SIG-M5 (cell line): ENCODE measurements at places on chromosomes 1 and 21.

GRCh38 chr1:234990874-234991801 lies 137.5 kb downstream of the TOMM20 start:
- DNase-seq = no peak

GRCh38 chr1:112501810-112502641 lies 6.7 kb upstream of the WNT2B start:
- DNase-seq = no peak

- no peak for DNase-seq
These were observed 7.8 kb upstream of the RIPK4 start for GRCh38 chr21:41774467-41775148.

GRCh38 chr1:60923389-60924087 lies 158.8 kb upstream of the NFIA start:
- no peak for DNase-seq

DNA sequence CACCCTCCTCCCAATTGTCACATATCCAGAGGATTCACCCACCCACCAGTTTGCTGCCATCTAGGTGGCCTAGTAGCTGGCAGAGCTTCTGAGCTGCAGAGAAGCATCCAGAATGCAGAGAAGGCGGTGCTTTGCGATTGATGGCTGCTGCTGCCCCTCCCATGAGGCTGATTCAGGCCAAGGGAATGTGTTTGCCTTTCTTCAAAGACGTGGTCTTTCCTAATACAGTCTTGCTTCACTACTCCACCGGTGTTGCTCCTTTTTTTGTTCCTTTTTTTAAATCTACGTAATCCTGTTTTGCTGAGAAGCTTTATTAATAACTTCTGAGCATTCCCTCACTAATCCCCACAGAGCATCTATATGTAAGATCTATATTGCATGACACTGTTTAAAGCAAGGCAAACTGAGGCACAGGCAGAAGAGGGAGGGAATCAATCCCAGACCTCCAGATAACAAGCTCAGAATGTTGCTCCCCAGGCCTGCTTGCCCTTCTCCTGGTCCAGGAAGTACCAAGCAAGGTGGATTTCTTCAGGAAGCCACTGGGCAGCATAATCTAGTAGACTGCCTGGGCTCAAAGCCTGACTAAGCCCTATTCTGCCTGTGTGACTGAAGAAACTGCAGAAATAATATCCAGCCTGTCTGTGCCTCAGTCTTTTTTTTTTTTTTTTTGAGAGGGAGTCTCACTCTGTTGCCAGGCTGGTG lies 275.5 kb upstream of the FMN2 start:
- DNase-seq = peak; percentile 38

GRCh38 chr1:239308701-239309333 lies 77.6 kb upstream of the CHRM3 start:
- DNase-seq = peak; percentile 3

- DNase-seq = no peak
These were observed 15.6 kb downstream of the CFAP410 start for GRCh38 chr21:44323591-44323990.

DNA sequence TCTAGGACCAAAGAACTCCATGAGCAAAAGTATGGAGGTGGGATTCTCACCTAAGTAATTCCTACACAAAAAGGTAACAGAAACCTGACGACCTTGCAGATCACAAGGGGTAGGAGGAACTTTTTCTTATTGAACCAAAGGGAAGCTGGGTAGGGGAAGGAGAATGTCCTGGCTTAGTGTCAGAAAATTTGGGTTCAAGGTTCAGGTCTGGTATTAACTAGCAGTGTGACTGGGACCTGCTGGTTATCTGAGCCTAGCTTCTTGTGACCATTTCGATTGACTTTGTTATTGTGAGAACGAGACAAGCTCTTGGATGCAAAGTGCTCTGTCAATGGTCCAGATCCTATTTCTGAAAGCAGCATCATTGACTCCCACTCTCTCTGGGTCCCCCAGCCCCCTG lies 5.0 kb upstream of the SNX27 start:
- DNase-seq = no peak

DNA sequence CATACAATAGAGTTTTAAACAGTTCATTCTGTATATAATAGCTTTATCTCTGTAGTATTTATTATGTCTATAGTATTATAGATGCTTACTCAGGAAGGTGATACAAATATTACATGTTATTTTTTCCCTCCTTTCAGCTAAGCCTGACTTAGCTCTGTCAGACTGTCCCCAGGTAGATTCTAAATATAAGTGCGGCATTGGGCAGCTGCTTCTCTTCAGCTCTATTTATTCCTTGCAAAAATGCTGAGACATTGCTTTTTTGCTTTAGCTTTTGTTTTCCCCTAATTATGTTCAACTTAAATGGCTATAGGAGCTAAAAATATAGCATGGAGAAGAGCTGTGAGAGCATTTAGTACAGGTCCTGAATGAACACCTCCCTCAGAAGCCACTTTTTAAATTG lies 203.2 kb upstream of the BEND5 start:
- DNase-seq = no peak

DNA sequence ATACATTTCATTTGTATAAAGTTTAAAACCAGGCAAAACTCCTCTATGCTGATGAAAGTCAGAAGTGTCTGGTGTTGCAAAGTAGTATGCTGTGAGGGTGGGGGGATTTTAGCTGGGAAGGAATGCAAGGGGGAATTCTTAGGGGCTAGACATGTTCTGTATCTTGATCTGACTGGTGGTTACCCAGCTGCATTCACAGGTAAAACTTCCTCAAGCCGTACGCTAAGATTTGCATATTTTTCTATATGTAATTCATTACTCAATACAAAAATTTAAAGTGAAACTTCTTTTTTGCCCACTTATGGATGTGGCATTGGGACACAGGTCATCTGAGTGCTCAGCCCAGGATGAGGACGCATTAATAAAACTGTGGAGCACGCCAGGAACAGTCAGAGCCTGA lies 323.3 kb downstream of the PAPPA2 start:
- no peak for DNase-seq

- DNase-seq = no peak
These were observed 91.5 kb downstream of the IER5 start for GRCh38 chr1:181179987-181180365.

DNA sequence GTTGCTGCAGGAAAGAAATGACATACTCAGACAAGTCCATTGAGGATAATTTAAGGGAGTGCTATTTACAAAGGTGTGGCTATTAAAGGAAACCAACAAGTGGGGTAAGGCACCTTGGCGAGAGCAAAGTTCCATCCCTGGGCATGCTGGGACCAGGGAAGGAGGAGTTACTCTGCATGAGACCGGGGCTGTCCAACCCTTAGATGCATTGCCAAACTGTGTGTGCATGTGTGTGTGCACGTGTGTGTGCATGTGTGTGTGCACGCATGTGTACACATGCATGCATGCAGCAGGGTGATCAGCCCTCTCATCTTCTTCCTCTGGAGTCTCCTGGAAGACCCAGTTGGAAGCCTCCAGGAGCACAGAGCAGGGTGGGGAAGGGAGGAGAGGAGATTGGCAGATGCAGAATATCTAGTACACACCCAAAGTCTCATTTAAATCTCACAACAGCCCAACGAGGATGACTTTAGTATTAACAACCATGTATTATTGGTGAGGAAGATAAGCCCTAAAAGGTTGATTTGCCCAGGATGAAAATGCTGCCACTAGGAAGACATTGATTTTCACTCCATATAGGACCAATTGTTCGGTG lies 72.2 kb upstream of the CD34 start:
- no peak for DNase-seq

- DNase-seq = no peak
These were observed 1789.9 kb downstream of the MRPL39 start for GRCh38 chr21:23817337-23817736.

- no peak for DNase-seq
These were observed 13.9 kb downstream of the CACHD1 start for GRCh38 chr1:64483731-64484414.

- no peak for DNase-seq
These were observed 166.3 kb upstream of the USP24 start for GRCh38 chr1:55381491-55381890.

DNA sequence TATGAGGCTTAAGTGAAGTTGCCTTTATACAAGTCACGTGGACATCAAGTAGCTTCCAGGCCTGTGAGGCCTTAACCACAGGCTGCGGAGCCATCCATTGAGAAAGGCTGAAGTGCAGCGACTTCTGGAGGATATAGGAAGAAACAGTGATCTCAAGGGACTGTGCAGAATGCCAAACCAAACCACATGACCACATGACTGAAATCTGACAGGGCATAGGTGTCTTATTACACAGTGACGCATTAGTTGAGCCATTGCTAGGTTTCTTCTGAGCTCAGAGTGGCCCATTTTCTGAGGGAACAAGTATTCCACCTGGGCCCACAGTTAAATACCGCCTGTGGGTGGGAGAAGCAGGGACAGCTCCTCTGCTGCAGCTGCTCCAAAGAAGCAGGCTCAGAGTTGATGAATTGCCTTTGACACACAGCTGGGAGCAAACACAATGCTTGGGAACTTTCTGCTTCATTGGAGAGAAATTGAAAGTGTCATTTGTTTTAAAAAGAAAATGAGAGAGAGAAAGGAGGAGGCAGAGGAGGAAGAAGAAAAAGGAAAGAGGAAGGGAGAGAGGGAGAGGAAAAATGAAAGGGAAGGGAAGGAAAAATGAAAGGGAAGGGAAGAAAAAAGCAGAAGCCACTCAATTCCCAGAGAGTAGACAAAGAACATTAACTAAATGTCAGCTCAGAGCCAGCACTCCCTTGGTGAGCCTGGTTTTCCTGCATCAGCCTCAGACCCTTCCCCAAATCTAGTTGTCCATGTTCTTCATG lies 94.4 kb downstream of the COLGALT2 start:
- peak; percentile 17 for DNase-seq

GRCh38 chr1:163673759-163674151 lies 352.0 kb downstream of the NUF2 start:
- no peak for DNase-seq

DNA sequence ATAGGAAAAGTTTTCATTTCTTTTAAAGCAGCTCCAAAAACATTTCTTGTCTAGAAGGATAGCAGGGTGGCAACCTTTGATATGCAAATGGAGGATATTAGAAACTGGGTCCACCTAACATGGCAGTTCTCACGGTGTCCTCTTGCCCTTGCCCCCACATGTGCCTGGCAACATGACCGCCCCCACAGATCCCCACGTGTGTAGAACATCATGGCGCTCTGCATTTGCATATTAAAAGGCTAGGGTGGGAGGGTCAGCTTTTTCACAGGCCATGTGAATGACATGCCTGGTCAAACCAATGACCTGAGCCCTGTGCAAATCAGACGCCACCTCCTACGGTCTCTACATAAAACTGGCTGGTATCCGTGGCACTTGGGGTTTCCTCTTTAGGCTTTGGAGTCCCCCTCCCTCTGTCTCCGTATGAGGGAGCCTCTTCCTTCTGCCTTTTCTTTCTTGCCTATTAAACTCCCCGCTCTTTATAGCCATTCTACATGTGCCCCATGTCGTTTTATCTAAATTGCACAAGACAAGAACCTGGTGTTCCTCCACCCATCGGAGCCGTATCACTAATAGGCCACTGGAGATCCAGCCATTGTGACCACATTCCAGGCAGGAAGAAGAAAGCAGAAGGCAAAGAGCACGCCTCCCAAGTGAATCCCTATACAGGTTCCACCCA lies 71.3 kb downstream of the WDR4 start:
- DNase-seq = no peak

GRCh38 chr1:57319165-57319564 lies 104.7 kb downstream of the DAB1 start:
- no peak for DNase-seq

DNA sequence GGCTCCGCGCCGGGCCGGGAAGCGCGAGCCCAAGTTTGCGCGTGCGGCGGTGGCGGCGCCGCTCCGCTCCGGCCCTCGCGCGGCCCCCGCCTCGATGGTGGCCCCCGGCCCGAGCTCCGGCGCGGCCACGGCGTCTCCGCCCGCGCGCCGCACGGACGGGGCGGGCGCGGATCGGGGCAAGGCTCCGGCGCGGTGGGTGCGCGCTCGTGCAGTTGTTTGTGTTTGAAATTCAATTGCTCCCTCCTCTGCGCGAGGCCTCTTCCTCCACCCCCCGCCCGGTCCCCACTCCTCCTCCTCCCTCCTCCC lies at the start of gene HDGF:
HDGF (minus strand) TSS at position 225 of the 306 bp plus-strand sequence. CDS start 246 bp downstream, outside the sequence.
- no peak for DNase-seq

DNA sequence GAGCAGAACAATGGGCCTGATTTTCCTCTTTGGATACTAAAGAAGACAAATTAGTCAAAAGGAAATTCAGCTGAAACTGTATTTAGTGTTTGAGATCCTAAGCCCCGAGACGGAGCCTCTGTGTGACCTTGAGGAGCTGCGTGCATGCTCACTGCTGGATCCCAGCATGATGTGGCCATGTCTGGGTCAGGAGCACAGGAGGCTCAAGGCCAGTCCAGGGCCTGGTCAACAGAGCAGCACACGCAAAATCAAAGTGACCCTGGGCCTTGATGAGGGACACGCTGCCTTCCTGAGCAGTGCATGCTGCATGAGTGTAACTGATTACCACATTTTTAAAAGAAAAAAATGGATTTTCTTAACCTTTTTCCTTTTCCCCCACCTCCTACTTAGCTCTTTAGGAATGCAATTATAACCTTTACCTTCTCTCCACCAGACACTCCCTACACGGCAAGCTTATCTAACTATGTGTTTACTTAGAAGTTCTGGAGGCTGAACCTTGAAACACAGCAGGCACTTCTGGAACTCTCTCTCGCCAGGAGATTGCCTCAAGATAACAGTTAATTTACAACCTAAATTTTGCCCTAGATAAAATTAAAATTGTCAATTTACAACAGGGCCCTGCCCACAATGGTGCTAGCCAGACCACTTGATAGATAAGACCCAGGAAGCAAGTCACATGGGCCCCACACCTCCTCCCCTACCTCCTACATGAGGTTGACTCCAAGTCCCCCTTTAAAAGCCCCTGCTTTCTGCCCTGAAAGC lies 144.6 kb downstream of the LRIG2 start:
- no peak for DNase-seq

- no peak for DNase-seq
These were observed 502.3 kb downstream of the KCNT2 start for GRCh38 chr1:196105901-196106300.

- DNase-seq = no peak
These were observed 35.9 kb downstream of the NCMAP start for GRCh38 chr1:24591781-24592180.

DNA sequence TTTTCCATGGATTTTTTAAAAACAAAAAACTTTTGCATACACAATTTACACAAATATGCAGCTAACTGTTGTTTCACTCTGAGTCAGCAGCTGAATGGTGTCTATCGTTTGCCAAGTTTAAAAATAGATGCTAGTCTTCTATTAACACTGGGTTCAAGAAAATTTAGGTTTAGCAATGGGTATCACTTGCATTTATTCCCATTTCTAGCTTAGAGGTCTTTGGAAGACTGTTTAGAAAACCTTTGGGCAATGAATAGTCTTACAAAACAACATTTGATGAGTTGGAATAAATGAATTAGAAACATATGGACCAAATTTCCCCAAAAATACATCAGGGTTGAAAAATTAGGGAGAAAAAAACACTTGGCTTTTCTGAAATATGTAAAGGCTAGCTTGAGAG lies 165.8 kb downstream of the LYPLAL1 start:
- DNase-seq = no peak
